ENCODE measurements at places on chromosomes 13 and 19.

DNA sequence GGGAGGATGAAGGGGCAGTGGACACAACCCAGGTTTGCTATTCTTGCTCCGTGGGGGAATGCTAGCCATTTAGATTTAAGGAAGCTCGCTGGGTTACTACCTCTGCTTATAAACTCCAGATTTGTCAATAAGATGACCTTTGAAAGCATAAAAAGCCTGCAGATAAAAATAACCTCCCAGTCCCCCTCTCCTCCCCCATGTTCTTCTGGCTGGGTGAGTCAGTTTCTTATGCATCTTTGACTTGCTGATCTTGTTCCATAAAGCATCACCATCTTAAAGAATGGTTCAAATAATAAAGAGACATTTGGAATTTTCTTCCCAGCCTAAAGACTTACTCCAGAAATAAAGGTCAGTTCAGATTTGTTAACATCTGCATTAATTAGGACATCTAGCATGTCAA lies 118.3 kb upstream of the RNF113B start:
- DNase-seq: no peak

DNA sequence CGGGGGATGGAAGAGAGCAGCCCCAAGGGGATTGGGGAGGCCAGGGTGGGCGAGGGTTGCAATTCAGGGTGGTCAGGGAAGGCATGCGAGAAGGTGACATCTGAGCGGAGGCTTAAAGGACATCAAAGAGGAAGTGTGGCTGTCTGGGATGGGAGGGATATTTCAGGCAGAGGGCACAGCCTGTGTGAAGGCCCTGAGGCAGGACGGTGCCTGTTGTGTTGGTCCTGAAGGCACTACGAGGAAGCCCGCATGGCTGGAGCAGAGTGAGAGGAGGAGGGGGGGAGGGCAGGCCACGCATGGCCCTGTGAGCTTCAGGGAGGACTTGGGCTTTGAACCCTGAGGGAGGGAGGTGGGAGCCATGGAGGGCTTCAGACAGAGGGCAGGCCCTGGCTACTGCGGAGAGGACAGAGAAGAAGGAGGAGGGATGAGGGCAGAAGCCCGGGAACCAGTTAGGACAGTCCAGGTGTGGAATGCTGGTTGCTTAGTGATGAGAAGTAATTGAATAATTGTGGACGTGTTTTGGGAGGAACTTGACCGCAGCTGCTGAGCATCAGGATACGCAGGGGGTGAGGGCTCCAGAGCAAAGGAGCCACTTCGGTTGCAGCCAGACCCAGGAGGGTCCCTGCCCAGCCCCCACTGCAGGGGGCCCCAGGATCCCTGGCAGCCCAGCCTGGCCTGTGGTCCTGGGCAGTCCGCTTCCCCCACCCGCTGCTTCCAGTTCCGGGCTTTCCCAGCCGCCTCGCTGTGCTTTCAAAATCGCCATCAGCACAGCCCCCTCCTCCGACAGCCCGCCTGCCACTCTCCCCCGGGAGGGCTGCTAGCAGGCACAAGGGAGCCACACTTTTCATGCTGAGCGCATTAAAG lies 6.2 kb downstream of the TLE6 start:
- DNase-seq: peak; percentile 72

DNA sequence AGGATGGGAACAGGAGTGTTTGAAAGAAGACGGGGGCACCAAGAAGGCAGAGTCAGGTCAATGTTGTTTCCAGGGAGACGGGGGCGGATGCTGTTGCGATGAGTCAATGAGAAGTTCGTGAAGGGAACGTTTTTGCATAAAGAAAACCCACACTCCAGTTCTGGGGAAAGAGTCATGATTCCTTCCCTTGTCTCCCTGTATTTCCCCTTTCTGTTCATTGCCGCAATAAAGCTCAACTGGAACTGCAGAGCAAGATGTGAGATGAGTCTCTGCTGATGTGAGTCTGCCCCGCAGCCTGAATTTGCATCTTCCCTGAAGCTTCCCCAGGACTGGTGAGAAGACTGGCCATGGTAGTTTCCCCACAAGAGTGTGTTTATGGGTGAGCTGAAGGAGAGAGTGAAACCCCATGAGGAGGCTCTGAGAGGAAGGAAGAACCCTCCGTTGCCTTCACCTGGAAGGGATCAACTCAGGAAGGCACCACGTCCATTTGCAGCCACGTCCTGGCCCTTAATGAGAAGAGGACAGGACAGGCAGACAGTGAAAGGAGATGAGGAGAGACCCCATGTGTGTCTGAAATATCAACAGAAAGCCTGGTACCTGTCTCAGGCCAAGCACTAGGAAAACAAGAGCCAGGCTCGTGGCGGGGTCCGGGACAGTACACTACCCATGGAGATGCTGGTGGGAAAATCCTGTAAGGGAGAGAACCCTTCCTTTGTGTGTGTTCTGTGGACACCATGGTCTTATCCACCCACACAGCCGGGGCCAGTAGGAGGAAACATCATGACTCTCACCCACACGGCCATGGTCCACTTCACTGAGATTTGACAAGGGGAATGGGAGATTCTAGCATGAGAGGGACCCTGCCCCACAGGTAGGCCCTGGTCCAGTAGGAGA lies 13.7 kb downstream of the LILRA1 start:
- no peak for DNase-seq

DNA sequence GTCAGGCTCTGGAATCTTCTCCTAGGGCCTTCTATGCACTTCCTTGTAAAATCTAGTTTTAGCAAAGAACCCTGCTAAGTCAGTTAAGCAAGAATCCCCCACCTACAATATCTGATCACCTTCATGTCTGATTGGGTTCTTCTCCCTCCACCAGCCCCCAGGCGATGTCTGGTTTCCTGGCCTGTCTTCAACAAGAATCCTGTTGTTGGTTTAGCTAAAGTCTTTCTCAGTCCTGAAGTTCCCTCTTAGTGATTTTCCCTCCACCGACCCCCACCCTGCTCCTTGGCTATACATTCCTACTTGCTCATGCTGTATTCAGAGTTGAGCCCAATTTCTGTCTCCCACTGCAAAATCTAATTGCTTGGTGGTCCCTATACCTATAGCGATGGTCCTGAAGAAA lies 35.2 kb upstream of the SLC46A3 start:
- DNase-seq: no peak

- DNase-seq: no peak
These were observed 2.3 kb downstream of the HSD17B14 start for GRCh38 chr19:48833977-48834376.

All from upper lobe of right lung (tissue), 1 donor.